Cardiac atrium fibroblast (primary cell): ENCODE measurements at places on chromosomes 16 and 17. TPM values are rescaled to one million over a fixed set of nuclear protein-coding genes. Genes with fewer than 3 reads are reported as not detected.

Gene AURKB
- 7.0 and 10.3 TPM in 2 replicates for total RNA-seq

Gene PPP1R1B
- 3.4 and 3.9 TPM in 2 replicates for total RNA-seq

Gene MYH2
- total RNA-seq = not detected in 2 replicates

Gene B3GNT9
- total RNA-seq = 44.9 and 54.3 TPM in 2 replicates

Gene CDH11
- total RNA-seq = 258 and 313 TPM in 2 replicates

Gene PLA2G10
- total RNA-seq = not detected in 2 replicates

Gene NPIPB2
- 2.9 and 4.4 TPM in 2 replicates for total RNA-seq

Gene GLIS2
- total RNA-seq = 5.4 and 6.5 TPM in 2 replicates

Gene NOD2
- not detected in 2 replicates for total RNA-seq

Gene RHBDL1
- 2.9 TPM in 1 of 2 replicates, not detected in the other for total RNA-seq

Gene DPEP3
- not detected in 2 replicates for total RNA-seq

Gene AANAT
- total RNA-seq = 0.49 TPM in 1 of 2 replicates, not detected in the other
